NCI-H2029 treated with DMSO at 0.1 percent for 48 hours (cell line): ENCODE measurements at places on chromosomes 1 and 21.

GRCh38 chr1:178961868-178962267 is 63.8 kb upstream of the FAM20B start:
- DNase-seq, result no peak

GRCh38 chr21:32525282-32525681 is 60.0 kb downstream of the TCP10L start:
- no peak for DNase-seq

GRCh38 chr1:221462345-221462744 is 279.5 kb downstream of the DUSP10 start:
- DNase-seq, result no peak

GRCh38 chr1:235495551-235495950 is 8.7 kb downstream of the B3GALNT2 start:
- DNase-seq, result no peak

- no peak for DNase-seq
Measured at GRCh38 chr21:45415943-45416611, 11.1 kb downstream of the COL18A1 start.
